SK-MEL-5 (cell line): ENCODE measurements at places on chromosomes 2 and 18.

GRCh38 chr2:43368483-43369385 is 142.3 kb upstream of the ZFP36L2 start:
- no peak for DNase-seq

DNA sequence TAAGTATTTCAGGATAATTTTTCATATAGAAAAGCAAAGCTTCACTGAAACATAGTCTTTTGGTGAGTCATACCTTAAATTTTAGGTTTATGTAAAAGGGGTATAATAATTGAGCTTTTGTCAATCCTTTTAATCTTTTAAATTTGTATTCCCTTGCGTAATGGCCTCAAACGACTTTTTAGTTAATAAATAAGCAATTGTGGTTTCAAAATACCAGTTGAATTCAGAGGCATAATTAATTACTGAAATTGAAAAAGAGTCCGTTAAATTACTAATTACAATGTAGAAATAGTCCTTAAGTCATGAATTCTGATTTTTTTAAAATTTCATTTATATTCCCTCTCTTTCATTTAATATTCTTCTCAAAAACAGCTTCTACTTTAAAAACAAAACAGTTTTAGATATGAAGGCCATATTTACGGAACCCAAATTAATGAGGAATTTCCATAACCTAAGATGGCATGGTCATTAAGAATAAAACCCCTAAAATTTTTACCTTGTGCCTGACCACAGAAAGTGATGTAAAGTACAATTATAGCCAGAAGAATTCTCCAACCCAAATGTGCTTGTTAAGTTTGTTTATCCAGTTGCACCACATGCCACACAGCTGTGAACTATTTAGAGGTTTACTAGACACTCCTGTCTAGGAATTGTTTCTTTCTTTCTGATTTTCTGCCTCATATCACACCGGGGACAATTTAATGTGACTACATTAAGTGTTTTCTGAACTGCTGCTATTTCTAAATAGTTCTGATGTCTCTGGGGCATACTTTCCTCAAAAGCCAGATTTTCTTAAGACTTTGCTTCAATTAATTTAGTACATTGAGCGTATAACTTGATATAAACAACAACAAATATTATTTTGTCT is 60.7 kb upstream of the ITGA4 start:
- no peak for DNase-seq

DNA sequence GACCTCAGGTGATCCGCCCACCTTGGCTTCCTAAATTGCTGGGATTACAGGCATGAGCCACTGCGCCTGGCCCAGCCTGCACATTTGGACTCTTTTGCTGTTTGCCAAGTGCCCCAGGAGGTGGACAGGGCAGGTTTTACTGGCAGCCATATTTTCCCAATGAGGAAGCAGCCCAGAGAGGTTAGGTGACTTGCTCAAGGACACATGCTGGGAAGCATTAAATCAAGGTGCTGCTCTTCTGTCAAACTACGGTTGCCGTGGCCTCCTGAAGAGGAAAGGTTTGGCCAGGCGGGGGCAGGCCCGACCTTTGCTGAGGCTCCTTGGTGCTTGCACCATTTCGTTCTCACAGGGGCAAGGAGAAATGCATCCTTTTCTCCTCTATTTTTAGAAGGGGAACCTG is 44.0 kb downstream of the DNMT3A start:
- no peak for DNase-seq

DNA sequence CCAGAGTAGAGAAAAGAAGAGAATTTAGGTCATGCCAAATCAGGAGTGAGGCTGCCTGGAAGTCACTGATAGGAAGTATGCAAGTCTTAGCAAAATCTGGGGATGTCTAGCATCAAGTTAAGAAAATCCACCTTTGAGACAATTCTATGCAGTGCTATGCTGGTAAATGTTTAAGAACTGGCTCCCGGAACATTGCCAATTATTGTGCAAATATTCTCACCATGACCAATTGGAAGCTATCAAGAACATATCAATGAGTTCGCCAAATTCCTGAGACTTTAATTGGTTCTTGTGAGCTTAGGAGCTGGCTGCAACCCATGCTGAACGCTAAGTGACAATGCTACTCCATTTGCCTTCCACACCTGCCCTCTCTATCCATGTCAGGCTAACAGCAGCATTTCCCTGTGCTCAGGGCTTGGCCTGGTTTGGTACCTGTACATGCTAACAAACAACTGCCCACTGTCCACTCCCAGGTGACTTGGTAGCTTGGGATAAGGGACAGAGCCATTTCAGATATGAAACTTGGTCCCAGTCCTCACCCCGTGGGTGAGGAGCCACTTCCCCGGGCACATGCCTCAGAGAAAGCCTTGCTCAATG is 172.9 kb upstream of the KLHL29 start:
- no peak for DNase-seq

DNA sequence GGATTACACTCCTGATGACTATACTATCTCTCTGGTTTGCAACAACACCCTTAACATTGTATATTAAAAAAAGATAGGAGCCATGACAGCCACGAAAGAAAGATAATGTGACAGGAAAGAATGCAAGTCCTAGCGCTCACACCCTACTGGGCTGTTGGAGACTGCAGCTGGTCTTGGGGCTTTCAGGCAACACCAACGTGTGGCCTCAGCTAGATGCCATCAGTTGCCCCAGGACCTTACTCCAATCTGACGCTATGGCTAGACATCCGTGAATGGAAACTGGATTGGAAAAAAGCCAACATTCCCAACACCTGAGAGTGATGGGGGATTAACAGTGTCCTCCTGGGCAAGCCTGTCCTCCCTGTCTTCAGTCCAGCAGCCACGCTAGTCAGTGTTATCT is 357.4 kb upstream of the GULP1 start:
- DNase-seq = no peak

DNA sequence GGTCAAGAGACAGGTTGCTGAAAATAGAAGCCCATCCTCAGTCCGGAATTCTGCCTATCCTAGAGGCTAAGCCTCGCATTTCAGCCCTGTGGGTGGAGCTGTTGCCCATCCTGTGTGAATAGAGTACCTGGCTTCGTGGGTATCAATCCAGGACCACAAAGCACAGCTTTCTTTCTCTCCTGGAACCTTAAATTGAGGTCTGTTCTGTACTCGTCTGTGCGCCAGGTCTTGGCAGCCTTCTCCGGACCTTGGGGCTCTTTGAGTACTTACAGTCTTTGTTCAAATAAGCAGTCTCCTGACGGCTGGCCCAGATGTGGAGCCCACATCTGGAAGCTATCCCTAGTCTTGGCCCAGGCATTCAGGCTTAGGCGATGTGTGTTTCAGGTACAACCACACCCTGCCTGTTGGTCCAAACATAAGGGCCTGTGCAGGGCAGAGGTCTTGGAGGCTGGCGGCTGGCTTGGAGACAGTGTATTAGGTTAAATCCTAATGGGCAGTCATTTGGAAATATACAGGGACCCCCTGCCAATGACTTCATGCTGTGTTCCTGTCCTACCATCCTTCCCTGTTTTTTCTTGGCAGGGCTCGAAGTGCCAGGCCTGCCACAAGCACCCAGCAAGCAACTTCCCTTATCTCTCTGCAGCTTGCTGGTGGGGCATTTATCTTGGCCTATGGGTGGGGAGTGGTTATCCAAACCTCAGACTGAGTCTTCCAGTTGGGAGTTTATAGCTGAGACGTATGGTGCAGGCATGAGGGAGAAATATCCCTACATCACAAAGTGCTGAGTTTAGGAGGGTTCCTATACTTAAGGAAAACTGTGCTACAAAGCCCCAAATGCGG is 294.1 kb downstream of the BCL2 start:
- peak; percentile 65 for DNase-seq
